ENCODE measurements at places on chromosomes 12 and 14. TPM values are rescaled to one million over a fixed set of nuclear protein-coding genes. Genes with fewer than 3 reads are reported as not detected.

Gene ANHX
- not detected for total RNA-seq

Gene CLEC2A
- not detected for total RNA-seq

DNA sequence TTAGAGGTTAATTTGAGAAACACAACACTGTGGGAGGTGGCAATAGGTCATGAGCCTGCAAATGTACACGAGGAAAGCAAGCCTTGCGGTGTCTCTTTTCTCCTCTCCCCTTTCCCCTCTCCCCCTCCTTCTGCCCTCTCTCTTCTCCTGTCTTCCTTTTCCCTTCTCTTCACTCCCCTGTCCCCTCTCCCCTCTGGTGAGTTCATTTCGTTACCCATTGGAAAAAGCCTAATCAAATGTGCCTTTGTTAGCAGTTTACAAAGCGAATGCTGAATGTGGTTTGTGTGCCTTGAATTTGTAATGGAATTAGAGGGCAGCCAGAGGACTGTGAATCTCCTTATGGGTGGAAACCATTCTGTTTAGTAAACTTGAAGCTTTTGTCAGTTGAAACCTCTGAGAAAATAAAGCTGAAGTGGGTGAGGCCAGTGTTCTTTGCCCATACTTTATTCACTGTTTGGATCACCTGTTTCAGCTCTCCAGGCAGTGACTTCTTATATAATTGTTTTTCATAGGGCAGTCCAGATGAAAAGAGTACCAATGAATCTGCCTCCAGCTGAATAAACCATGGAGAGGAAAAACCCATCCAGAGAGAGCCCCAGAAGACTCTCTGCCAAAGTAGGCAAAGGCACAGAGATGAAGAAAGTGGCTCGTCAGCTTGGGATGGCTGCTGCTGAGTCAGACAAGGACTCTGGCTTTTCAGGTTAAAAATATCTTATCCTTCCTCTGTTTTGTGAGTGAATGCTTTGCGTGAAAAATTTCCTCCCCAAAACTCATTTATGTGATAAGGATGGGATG, 7.3 kb downstream of the CIPC start:
- no peak for DNase-seq

- no peak for DNase-seq
Observed at GRCh38 chr14:100783630-100784370, 42.1 kb upstream of the MEG3 start.
